ENCODE measurements at places on chromosomes 16 and 17. TPM values are rescaled to one million over a fixed set of nuclear protein-coding genes. Genes with fewer than 3 reads are reported as not detected.

HSF4 gene
- total RNA-seq, result 34.8 TPM

GRCh38 chr17:59756236-59756818 lies 48.9 kb downstream of the VMP1 start:
- DNase-seq, result peak; percentile 60

- DNase-seq, result peak; percentile 82
Observed at GRCh38 chr16:30491744-30492308, 19.3 kb downstream of the ITGAL start.

- no peak for DNase-seq
Observed at GRCh38 chr16:72430121-72430520, 258.2 kb upstream of the PMFBP1 start.

DLX3 gene
- total RNA-seq, result not detected

DNA sequence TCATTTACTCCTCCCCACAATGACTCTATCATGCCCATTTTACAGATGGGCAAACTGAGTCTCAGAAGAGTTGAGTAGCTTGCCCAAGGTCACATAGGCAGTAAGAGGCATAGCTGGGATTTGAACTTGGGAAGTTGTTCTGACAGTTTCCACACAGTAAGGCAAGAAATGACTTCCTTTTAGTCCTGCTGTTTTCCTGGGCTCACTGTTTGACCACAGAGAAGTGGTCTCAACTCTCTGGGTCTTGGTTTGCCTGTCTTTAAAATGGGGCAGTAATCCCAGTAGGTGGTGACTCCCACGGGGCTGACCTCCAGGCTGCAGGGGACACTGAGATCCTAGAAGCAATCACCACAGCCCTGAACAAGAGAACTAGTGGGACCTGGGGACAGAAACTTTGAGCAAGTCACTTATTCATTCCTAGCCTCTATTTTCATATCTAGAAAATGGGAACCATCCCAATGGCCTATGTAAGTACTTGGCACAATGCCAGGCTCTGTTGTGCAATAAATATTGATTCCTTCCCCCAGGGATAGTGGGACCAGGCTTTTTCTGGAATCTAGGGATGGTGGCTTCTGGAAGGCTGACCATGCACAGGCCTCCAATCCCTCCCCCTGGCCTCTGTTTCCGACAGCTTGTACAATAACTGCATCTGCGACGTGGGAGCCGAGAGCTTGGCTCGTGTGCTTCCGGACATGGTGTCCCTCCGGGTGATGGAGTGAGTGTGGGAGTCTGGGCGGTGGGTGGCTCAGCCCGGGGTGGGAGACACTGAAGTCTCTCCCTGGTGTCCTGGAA lies 20.5 kb downstream of the DEXI start:
- peak; percentile 30 for DNase-seq

GRCh38 chr16:86513471-86514277 lies 3.3 kb downstream of the FOXF1 start:
- no peak for DNase-seq

GRCh38 chr17:37527249-37527851 lies 37.7 kb downstream of the DUSP14 start:
- DNase-seq, result peak; percentile 74

DNA sequence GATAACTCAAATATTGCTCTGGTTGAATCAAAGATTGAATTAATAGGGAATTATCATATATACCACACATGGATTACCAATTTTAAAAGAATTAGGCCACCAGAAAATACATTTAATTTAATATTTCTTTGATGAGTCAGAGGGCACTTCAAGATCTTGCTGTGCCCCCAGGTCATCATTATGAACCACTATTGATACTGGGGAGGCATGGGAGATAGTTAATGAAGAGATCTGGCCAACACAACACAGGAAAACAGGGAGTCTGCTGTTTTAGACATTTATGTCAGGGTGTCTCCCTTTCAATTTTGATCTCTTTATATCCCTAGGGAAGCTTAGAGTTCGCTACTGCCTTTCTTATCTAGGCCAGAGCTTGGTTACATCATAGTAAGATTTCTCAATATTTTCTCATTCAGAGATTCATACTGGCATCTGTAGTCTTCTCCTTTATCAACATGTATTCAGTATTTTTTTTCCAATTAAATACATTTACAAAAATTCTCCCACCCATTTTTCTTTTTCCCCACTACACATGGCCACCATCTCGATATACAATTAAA lies 158.3 kb upstream of the ZFHX3 start:
- DNase-seq, result no peak

DNA sequence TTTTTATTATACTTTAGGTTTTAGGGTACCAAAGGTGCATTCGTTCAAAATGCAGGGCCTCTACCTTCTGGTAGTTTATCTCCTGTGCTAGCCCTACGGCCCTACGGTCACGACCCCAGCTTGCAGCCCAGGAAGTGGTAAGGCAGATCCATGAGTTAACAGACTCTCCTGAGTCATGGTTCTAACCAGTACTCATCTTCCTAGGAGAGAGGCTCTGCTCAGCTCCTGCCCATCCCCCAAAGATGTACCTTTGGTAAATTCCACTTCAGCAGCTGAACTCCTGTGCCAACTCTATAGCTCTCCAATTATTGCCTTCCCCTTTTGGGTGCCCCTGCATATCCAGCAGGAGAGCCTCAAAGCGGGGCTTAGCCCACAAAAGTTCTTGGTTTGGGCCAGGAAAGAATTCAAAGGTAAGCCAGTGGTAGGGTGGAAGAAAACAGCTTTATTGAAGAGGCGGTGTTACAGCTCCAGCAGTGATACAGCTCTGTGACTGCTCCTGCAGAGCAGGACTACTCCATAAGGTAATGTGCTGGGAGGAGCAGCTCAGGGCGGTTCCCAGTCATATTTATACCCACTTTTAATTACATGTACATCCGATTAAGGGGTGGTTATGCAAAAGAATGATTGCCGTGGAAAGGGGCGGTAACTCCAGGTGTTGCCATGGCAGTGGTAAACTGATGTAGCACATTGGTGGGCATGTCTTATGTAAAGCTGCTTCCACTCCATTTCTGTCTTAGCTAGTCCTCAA lies 241.4 kb downstream of the PMP22 start:
- no peak for DNase-seq

ANKRD40CL gene
- not detected for total RNA-seq

- no peak for DNase-seq
Observed at GRCh38 chr16:72397876-72398275, 225.9 kb upstream of the PMFBP1 start.

DNA sequence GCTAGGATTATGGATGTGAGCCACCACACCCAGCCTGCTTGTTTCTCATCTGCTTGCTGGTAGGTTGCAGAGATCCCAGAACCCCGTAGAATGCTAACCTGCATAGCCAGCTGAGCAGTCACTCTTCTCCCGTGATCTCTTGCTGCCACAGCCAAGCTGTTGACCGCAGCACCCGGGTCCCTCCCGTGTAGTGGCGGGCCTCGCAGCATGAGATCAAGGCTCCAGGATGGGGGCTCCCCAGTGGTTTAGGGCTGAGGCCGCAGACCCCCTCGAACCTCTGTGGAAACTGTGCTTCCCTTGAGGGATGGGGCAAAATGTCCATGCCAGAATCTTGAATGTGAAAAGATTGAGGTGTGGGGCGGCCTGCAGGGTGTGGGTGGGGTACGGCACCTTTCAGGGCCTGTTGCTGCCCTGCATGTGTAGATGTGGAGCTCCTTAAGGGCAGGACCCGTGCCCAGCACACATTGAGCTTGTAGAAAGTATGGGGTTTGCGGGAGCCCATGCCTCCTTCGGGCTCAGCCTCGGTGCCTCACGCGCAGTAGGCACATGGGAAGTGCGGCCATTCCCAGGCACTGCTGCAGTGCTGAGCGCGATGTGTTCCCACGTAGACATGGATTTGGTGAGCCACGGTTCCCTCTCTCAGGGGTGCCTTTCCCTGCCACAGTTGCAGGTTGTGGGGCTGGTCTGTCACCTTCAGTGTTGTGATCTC lies 99.9 kb downstream of the BANP start:
- no peak for DNase-seq

EPN3 gene
- total RNA-seq, result 4.4 TPM

IL17C gene
- total RNA-seq, result not detected

- no peak for DNase-seq
Observed at GRCh38 chr16:79042886-79043285, 557.7 kb downstream of the MAF start.

- no peak for DNase-seq
Observed at GRCh38 chr17:32223703-32224102, 41.9 kb upstream of the RHBDL3 start.

DNA sequence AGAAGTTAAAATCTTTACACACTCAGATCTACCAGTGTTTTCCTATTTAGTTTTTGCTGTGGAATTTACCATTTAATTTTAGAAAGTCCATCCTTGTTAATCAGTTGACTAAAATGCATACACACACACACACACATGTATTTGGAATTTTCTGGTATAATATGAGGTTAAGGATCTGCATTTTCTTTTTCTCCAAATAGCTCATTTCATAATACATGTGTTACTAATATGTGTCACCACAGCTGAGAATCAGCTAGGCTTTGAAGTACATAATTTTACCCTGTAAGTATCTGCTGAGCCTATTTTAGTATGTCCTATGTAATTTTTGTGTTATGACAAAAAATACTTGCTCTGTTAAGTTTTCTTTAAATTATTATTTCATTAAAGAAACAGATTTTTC lies 143.2 kb downstream of the PHKB start:
- DNase-seq, result no peak

SMG6 gene
- 23.2 TPM for total RNA-seq

- DNase-seq, result peak; percentile 40
Observed at GRCh38 chr17:7774055-7774521, 56.5 kb downstream of the DNAH2 start.
